Stimulated activated CD8-positive, alpha-beta memory T cell treated with anti-CD3 and anti-CD28 coated beads, Interleukin-15, amount 100 ng/mL, for 24 hours (primary cell): ENCODE measurements at places on chromosomes 4 and X.

GRCh38 chrX:70907900-70908299 is 611 bp downstream of the TEX11 start:
- no peak for DNase-seq

GRCh38 chrX:150546711-150547153 is 21.7 kb upstream of the MTM1 start:
- no peak for DNase-seq

DNA sequence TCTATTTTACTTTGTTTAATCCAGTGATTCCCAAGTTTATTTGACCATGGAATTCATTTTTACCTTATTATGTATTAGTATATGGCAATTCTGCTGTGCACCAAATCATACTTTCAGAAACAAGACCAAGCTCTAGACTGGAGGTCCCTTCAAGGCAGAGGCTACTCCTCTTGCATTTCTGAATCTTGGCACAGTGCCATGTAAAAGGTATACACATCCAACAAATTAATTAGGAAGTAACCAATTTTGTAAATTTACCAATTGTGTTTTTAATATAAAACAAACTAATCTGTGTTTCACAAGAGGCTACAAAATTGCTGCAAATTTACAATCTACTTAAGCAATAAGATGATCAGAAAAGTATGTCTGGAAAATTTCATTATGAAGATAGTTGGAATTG is 712.2 kb upstream of the HS3ST1 start:
- DNase-seq, result no peak

- no peak for DNase-seq
Measured at GRCh38 chrX:71118985-71119535, 664 bp downstream of the MED12 start.
